HFFc6 (cell line): ENCODE measurements at places on chromosomes 2 and 18.

DNA sequence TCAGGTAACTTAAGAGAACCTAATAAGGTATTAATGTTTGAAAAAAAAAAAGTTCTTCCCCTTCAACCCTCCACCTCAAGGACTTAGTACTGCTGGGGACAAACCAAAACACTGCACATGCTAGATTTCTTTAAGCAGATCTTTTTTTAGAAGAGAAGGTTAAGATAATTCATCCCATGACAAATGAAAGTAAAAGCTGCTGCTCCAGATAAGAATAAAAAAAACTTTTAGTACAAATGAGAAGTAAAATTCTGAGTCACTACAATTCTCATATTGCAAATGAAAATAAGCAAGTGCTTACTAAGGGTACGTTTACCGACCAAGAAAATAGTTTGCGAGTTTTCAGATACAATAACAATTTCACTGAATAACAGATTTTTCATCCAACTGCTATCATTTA, 8.9 kb downstream of the STAM2 start:
- DNase-seq, result peak; percentile 47

DNA sequence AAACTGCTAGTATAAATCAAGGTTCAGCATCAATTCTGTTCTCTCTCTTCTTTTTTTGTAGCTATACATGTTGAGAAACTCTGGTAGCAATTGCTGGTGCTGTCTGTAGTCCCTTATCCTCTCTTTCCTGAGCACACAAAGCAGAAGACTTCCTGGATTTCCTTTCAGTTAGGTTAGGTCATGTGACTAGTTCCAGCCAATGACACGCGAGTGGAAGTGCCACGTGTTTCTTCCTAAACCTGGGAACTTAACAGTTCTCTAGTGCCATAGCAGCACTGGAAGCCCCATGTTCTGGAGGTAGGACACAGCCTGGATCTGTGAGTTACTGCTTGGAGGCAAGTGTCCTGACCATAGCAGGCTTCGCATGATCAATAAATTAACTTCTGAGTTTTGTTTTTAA, 125.9 kb downstream of the PLA2R1 start:
- no peak for DNase-seq

DNA sequence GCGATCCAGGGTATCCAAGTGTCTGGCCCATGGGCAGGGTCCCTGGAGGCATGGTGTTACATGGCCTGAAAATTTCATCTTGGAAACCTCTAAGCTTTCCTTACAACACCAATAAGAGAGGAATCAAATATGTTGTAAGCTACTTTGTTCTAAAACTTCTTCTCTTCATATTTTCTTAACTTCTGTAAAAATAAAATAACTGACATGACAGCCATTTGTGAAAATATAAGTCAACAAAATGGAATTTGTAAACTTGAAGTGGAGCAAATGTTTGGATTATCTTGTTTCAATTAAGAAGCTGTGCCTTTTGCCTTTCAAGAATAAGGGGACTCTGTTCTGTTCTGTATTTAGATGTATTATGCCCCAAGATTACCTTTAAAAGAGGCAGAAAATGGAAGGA, 319.7 kb downstream of the LPIN1 start:
- no peak for DNase-seq

GRCh38 chr2:186327251-186327868, 158.7 kb upstream of the ZC3H15 start:
- DNase-seq, result no peak

- DNase-seq, result no peak
Measured at GRCh38 chr2:1978706-1979105, 234.4 kb upstream of the PXDN start.

GRCh38 chr2:147133286-147133908, 711.4 kb upstream of the ACVR2A start:
- DNase-seq, result no peak

GRCh38 chr18:13620206-13620672, 106.1 kb downstream of the FAM210A start:
- DNase-seq, result no peak

DNA sequence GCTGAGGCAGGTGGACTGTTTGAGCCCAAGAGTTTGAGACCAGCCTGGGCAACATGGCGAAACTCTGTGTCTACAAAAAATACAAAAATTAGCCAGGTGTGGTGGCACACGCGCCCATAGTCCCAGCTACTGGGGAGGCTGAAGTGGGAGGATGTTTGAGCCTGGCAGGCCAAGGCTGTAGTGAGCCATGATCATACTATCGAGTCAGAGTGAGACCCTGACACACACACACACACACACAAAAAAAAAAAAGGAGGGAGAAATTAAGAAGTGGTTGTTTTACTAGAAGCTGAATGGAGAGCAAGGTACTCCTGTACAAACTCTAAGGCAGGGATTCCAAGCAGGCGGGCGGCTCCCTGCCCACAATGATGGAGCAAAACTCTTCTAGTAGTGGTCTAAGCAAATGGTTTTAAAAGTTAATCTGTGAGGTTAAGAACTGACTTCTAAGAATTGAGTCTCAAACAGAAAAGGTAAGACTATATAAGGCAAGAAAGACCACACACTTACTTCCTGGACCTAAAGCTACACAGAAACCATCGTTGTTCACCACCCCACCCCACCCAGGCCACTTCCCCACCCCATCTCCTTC, 2.6 kb downstream of the ANKRD44 start:
- DNase-seq, result no peak

- no peak for DNase-seq
Measured at GRCh38 chr2:232541961-232542714, 2.6 kb downstream of the CHRNG start.

- no peak for DNase-seq
Measured at GRCh38 chr18:13809043-13809430, 14.9 kb upstream of the MC5R start.

DNA sequence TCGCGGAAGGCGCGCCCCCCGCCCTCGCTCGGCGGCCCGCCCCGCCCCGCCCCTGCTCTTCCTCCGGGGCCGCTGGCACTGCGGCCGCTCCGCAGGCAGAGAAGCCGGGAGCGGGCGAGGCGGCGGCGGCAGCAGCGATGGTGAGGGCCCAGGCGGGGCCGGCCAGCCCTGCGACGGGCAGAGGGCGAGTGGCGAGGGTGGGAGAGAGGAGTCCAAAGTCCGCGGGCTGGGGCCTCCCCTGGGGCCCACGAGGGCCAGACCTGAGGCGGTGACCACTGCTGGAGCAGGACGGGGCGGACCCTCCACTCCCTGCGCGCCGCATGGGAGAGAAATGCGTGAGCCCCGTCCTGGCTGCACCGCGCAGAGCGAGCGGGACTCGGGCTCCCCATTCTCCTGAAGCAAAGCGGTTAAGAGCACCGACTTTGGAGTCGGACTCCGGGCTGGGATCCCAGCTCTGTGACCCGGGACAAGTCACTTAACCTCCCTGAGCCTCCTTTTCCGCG, at the start of gene VAMP5:
TSS of gene VAMP5 (plus strand) at position 78 of the 503 bp plus-strand sequence. CDS start at position 138, 60 bp downstream.
- DNase-seq, result no peak

DNA sequence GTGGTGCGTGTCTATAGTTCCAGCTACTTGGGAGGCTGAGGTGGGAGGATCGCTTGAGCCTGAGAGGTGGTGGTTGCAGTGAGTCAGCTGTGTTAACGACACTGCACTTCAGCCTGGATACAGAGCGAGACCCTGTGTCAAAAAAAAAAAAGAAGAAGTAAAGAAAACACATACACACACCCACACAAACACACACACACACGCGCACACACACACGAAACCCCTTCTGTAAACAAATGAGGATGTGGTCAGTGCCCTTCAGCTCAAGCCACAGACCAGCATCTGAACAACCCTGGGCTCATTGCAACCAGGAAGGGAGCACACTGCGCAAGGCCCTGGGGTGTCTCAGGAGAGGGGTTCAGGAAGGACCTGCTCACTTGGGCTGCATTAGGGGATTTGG, 47.9 kb upstream of the KCNF1 start:
- no peak for DNase-seq

- DNase-seq, result no peak
Measured at GRCh38 chr2:166841152-166841551, 47.1 kb upstream of the XIRP2 start.

- no peak for DNase-seq
Measured at GRCh38 chr18:79606621-79607331, 72.8 kb upstream of the CTDP1 start.

DNA sequence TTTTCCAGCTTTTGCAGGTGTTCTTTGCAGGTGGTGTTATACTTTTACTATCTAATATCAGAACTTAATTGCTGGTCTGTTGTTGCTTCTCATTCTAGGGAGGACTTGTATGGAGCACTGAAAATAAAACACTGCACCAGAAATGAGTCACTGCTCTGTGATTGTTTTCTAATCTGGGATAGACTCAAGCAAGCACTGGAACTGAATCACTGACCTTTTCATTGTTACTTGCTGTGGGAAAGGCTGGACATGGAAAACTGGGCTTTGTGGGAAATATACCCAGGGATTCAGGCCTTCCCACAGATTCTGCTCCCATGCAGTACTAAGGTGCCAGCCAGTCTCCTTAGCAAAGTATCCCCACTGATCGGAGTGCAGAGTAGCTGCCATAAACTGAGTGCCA, 470.0 kb upstream of the GCFC2 start:
- no peak for DNase-seq

DNA sequence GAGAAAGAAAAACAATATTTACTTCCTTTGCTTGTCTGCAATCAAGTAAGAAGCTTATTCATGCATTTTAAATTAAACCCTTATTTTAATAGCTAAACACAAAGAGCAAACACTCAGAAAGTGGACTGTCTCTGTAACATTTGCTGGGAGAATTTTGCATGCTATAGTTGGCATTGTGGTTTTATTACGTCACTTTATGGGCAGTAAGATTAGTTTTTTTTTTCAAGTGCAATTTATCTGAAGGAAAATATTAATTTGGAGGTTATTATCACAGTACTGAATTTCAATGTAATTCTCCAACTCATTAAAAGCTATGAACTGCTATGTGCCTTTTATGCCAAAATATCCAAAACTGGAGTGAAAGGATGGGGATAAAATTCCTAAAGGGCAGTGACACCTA, 103.3 kb downstream of the TMEFF2 start:
- no peak for DNase-seq

- peak; percentile 17 for DNase-seq
Measured at GRCh38 chr2:55048508-55049042, 1.7 kb downstream of the RTN4 start.

- DNase-seq, result no peak
Measured at GRCh38 chr2:235678712-235679111, 184.9 kb downstream of the AGAP1 start.

DNA sequence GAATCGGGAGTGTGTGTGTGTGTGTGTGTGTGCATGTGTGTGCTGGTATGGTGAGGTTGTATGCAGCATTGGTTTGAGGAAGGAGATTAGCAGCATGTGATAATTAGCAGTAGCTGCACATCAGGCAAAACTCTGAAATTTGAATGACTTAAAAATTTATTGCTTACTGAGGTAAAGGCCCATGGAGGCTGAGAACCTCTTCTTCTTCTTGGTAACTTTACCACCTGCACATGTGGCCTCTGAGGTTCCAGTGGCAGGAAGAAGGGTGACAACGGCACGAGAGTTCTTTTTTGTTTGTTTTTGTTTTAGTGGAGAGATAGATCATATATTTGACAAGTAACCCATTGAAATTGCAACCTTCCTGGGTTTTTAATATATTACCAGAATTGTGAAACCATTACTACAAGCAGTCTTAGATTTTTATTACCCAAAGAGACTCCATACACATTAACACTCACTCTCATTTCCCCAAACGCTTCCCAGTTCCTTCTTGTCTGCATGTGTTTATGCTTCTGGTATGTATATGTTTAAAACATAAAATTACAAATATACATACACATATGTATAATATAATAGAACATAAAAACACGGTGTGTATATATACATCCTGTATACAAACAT, 292.1 kb downstream of the PTGR3 start:
- no peak for DNase-seq

DNA sequence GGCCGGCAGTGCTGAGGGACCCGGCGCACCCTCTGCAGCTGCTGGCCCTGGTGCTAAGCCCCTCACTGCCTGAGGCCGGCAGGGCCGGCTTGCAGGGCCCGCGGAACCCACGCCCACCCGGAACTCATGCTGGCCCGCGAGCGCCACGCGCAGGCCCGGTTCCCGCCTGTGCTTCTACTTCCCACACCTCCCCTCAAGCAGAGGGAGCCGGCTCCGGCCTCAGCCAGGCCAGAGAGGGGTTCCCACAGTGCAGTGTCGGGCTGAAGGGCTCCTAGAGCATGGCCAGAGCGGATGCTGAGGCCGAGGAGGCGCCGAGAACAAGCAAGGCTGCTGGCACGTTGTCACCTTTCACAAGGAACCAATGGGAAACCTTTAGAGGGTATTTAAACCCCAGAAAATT, 36.8 kb upstream of the ZNF532 start:
- DNase-seq, result no peak

GRCh38 chr2:142989273-142990204, 112.1 kb downstream of the KYNU start:
- peak; percentile 30 for DNase-seq

DNA sequence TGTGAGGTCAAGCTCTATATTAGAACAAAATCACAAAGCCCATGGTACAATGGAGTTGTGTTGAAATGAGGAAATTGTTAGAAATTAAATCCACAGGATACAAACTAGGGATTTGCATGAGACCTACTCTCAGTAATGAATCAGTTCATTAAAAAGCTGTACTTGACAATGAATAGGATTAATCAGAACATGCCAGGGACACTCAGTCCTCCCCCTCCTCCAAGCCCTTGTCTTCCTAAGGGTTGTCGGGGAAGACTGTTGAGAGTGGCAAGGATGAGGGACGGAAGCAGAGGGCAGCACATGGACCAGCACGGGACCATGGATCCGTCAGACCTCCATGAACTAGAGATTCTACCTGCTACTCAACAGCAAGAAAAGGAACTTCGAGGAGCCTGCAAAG, 39.8 kb downstream of the SPRED2 start:
- DNase-seq, result no peak

DNA sequence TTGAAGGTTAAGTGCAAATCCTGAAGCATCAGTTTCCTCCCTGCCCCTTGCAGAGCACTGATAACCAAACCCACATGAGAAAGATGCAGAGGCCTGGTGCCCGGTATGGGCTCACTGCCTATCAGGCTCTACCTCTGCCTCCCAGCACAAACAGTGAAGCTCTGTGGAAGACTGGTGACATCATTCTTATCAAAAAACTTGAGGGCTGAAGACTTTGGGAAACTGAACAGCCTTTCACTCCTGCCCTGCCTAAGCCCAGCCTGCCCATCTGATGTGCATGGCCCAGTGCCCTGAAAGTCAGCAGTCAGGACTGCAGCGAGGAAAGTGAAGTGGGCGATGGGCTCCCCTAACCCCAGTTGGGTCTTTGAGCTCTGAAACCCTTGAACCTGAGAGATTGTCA, 174.8 kb upstream of the ARL4C start:
- DNase-seq, result no peak

- no peak for DNase-seq
Measured at GRCh38 chr2:111673526-111673925, 210.5 kb downstream of the ANAPC1 start.
